ENCODE measurements at places on chromosomes 1 and 21.

DNA sequence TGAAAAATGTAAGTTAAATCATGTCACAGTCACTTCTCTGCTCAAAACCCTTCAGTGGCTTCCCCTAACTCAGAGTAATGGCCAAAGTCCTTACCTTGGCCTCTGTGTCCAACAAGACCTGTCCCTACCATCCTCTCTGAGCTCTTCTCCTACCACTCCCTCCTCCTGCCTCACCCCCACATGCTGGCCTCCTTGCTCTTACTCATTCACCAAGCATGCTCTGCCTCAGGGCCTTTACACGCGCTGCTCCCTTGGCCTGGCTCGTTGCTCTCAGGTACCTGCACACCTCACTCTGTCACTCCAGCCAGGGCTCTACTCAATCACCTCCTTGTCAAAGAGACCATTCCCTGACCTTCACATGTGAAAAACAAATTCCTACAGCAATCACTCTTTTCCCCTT lies 54.2 kb downstream of the SEC16B start:
- DNase-seq, result no peak

DNA sequence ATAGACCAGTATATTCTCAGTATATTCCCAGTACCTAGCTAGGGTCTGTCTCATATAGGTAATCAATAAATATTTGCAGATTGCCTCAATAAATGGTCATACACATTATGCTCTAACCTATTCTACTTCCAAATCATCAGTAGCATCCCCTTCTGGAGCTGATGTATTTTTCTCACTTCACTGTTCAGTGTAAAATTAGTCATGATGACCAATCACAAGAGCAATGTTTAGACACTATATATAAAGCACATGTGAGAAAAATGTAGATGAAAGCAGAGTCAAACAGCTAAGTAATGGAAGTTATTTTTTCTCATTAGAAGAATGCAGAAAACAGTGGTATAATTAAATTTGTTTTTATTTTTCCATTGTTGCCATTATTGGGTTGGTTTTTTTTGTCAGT lies 34.7 kb downstream of the EPRS1 start:
- no peak for DNase-seq

GRCh38 chr1:222843469-222844410 lies 28.9 kb downstream of the DISP1 start:
- DNase-seq, result peak; percentile 21

GRCh38 chr1:183933528-183934179 lies 103.9 kb downstream of the COLGALT2 start:
- peak; percentile 49 for DNase-seq

- DNase-seq, result peak; percentile 37
Measured at GRCh38 chr1:11052839-11053757, 6.1 kb upstream of the MASP2 start.

GRCh38 chr1:28354121-28354520 lies 15.4 kb upstream of the PHACTR4 start:
- no peak for DNase-seq

- DNase-seq, result peak; percentile 84
Measured at GRCh38 chr1:20484519-20485462, 1.2 kb downstream of the CAMK2N1 start.

- no peak for DNase-seq
Measured at GRCh38 chr1:234564035-234565029, 45.6 kb downstream of the IRF2BP2 start.

GRCh38 chr1:31010086-31010989 lies 55.2 kb downstream of the PUM1 start:
- DNase-seq, result no peak

DNA sequence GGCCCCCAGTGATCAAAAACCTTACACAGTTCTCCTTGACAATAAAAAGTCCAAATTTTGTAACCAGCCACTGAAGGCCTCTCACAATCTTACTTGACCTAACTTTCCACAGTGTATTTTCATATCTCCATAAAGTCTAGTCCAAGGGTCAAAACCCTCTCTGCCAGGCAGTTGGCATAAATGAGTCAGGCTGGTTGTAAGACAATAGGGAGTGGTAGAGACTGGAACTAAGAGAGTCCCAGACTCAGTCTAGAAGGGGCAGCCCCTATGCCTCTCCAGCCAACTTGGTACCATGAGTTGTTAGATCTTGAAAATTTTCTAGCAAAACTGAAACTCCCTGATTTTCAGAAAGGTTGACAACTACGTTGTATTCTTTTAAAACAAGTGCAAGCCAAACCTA lies 21.0 kb downstream of the KIF21B start:
- no peak for DNase-seq

- DNase-seq, result no peak
Measured at GRCh38 chr1:23524163-23524562, 6.9 kb downstream of the E2F2 start.

GRCh38 chr1:47443530-47444296 lies 5.9 kb downstream of the FOXD2 start:
- peak; percentile 75 for DNase-seq

GRCh38 chr1:55076356-55076755 lies 37.0 kb downstream of the PCSK9 start:
- DNase-seq, result no peak

Measured in eye (tissue), 1 donor.